ENCODE measurements at places on chromosomes 11 and 22.

GRCh38 chr11:269146-269890 lies 8.9 kb upstream of the NLRP6 start:
- peak; percentile 53 for DNase-seq

DNA sequence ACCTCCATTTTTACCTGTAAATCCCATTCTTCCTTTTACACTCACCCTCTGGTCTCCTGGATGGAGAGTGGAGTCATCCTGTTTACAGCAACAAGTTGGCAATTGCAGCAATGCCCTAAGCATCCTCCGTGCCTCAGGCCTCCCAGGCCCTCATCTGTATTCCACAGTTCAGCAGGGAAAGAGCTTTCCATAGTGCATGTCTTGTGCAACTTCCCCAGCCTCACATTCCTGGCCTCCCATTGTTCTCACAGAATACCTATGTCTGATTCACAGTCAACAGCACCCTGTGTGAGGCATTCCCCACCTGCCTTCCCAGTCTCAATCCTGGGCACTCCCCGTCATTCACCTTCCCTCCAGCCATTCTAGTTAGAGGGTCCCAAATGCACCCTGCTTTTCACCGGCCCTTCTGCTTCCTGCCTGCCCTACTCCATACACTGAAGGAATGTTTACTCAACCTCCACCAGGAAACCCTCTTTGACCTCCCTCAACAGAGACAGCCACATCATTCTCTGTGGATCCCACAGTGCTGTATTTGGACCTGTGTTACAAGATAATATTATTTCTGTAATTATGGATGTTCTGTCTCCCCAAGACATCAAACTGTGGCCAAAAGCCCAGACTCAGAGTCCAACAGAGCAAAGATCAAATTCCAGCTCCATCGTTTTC lies 405.7 kb downstream of the BUD13 start:
- no peak for DNase-seq

- DNase-seq: no peak
These were observed 35.0 kb downstream of the PPARA start for GRCh38 chr22:46185283-46185682.

DNA sequence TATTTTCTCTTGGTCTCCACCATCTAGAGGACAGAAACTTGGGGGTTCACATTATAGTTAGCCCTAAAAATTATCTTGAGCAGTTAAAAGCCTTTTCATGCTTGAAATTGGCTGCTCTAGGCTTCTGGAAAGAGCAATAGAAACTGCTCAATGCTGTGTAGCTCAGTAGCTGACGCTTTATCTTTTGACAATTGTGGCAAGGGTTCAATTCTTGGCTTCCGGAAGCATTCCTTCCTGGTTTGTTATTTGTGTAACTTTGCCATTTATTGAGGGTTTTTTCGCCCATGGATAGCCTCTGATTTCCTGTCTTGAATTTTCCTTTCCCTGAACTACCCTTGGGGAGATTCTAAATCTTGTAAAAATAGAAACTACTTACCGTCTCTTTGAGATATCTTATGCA lies 10.3 kb upstream of the OR56A1 start:
- DNase-seq: no peak

DNA sequence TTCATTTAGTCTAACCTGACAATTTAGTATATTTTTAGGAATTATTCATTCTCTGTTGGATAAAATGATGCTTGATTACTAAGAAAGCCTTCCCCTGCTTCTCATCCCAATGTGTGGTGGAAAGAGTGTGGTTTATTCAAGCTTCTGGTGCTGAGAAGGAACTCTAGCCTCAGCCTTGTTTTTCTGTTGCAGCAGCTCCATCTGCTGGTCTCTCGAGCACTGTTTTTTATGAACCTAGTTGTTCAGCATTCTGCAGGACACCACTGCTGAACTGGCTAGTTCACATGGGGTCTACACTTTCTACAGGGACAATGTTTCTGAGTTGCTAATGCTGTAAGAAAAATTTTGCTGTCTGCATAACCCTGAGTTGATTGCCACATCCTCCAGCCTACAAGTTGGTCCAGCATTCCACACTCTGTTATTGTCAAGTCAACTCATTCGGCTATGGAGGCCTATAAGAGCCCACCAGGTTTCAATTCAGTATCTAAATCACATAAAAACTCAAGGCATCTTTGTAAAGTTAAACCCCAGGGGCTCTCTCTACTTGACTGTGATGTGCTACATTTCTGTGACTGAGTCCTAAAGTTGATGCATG lies 14.3 kb downstream of the OR2AG2 start:
- peak; percentile 63 for DNase-seq

- no peak for DNase-seq
These were observed 21.4 kb upstream of the RCN1 start for GRCh38 chr11:32069361-32070058.

GRCh38 chr11:61800331-61801281 lies 7.9 kb downstream of the FEN1 start:
- DNase-seq: no peak

DNA sequence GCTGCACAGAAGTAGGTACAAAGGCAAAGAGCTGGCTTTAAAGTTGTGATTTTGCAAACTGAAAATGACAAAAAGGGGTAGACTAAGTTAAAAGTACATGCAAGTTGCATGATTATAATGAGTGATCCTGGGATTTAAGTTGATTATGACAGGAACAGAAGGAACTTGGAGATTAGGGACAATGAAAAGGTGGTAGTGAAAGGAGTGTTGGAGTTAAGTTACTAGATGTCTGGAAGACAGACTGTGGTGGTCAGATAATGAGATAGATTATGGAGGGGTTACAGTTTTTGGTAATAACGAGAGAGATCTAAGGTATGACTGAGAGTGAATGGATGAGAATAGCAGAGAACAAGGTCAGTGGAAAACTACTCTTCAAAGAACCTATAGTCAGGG lies 7.7 kb upstream of the TMEM9B start:
- no peak for DNase-seq

DNA sequence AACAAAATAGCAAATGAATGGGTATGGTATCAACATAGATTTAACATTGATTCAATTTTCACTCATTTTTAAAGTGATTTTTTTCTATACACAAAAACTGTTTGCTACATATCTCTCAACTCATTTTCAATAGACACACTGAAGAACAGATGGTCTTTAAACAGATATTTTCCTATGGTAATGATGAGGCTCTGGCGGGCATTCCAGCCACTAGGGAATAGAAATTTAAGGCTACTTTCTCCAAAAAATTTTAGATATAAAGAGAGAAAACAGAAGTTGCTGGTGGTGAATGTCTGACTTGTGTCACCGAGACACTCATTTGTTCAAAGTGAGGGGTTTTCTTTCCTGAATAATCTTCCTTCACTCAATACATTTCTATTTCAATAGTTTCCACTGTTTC lies 693.0 kb downstream of the ETS1 start:
- no peak for DNase-seq

DNA sequence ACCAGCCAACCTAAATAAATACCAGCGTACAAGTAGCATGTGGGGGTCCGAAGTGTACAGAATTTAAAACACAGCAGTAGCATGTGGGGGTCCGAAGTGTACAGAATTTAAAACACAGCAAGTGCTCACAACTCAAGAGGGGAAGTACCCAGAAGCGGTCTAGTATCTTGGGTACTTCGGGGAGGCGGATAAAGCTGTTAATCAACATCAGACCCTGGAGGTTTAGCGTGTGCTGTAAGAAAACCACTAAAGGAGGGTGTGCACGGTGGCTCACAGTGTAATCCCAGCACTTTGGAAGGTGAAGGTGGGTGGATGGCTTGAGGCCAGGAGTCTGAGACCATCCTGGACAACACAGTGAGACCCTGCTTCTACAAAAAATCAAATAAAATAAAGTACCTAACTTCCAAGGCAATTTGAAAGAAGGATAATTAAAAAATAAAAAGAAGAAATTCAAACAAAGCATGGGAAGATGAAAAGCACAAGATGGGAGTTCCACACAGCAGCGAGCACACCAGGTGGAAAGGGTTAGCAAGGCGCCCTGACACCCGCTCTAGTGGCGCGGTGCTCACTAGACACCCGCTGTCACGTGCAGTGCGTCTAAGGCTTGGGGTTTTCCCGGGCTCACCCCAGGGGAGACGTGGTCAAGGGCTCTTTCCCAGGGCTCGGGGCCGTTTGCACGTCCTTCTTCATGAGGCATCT lies 35.0 kb upstream of the MOB2 start:
- peak; percentile 34 for DNase-seq

DNA sequence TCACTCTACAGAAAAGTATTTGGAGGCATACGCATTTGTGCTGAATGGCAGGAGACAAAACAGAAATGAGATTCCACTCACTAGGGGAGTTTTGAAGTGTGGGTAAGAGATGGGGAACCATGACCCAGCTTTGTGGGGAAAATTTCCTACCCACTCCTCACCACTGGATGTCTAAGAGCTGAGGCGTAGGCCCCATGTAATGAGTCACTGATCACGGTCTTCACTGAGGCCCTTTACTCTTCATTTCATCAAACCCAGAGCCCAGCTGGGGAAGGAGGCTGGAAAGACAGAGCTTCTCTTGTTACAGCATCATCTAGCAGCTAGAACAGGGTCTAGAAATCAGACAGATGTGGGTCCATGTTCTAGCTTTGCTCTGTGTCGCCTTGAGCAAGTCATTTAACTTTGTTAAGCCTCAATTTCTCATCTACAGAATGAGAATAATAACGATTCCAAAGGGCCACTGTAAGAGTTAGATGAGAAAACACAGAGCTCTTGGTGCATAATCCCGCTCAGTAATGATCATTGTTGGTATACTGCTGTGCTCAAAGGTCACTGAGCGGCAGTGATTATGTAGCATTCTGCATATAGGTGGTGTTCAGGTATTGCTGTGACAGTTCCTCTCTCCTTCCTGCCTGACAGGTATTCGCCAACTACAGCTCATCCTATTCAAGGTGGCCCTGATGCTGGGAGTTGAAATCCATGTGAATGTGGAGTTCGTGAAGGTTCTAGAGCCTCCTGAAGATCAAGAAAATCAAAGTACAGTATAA lies 97.2 kb downstream of the MICAL2 start:
- peak; percentile 61 for DNase-seq

DNA sequence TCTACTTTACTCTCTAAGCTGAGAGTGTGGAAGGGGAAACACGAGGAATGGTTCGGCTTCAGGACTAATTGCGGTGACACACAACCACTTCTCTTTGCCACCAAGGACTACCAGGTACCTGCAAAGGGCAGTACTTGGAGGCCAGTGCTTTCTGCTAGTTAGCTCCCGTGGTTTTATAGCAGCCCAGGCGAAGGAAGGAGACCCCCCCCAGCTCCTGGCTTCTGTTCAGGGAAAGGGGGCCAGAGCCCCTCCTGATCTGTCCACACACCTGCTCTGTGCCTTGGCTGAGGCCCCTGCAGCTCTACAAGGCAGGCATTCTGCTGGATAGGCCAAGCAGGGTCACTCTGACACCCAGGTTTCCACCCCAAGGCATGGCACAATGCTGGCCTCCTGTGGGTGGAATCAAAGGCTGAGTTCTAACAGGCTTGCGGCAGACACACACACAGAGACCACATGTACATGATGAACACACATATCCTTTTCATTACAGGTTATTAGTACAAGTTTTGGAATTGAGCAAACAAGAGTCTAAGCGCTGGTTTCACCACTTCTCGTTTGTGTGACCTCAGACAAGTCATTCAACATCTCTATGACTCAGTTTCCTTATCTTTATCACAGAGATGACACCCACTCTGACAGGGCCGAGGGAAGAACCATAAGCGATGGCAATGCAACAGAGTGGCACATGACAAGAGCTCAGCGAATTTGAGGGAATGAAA lies 7.5 kb downstream of the SERPIND1 start:
- peak; percentile 26 for DNase-seq

GRCh38 chr11:132330515-132330914 lies 960.1 kb downstream of the NTM start:
- no peak for DNase-seq

DNA sequence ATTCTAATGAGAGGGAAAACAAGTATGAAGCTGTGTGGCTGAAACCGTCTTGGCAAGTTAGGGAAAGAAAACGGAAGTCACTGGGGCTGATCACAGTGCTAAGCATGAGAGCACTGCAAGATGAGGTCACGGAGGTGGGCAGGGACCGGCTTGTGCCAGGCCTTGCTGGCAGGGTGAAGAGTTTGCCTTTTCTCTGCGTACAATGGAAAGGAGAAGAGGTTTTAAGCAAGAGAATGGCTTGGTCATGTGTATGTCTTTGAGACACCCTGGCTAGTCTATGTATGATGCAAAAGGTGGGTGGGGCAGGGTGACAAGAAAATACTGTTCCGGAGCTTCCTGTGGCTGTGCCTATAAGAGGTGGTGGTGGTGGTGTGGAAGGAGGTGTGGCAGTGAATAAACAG lies 567.9 kb downstream of the NTM start:
- DNase-seq: no peak

DNA sequence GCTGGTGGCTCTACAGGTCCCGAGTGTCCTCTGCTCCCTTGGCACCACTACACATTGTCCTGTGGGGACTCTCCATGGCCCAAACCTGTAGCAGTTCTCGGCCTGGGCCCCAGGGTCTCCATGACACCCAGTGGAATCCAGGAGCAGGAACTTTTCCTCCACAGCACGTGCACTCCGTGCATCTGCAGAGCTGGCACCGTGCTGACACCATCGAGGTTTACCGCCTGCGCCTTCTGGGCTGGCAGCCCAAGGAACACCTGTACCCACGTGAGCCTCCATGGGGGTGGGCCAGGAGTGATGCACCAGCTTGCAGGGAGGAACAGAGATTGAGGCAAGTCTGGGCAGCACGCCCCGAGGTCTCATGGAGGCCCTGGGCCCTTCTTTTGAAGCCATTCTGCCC lies 25.2 kb downstream of the TSPAN32 start:
- no peak for DNase-seq

GRCh38 chr11:1283091-1283511 lies 26.3 kb downstream of the TOLLIP start:
- no peak for DNase-seq

DNA sequence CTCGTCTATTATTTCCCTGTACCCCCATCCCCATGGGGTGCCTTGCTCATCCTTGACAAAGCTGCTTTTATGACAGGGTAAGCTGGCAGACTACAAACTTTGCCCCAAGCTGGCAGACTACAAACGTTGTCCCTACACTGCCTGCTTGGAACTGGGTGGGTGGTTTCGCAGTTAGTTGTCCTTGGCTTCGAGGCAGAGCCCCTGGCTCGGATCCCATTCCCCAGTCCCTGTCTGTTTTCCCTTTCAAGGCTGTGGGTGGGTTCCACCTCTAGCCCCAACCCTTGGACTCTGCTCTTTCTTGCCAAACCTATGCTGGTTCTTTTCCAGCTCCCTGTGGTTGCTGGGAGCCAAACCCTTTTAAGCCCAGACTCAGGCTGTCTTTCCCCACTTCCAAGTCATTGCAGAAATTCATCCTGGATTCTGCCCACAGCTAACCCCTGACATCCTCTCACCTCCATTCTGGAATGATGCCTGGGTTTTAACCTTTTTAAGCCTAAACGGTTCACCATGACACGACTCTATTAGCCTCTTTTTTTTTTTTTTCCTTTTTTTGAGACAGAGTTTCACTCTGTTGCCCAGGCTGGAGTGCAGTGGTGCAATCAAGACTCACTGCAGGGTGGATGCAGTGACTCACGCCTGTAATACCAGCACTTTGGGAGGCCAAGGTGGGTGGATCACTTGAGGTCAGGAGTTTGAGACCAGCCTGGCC lies 9.2 kb upstream of the RBM14 start:
- no peak for DNase-seq

Measured in stimulated activated naive CD8-positive, alpha-beta T cell treated with anti-CD3 and anti-CD28 coated beads, Interleukin-15, Interleukin-2, amounts not matched to agents 100 U/mL and 50 U/mL, for 24 hours (primary cell).